Hematopoietic multipotent progenitor cell treated with erythropoietin and hydrocortisone succinate and interleukin-3 and kit ligand, for 17 days (in vitro differentiated cells): ENCODE measurements at places on chromosomes 12 and 14.

- DNase-seq = no peak
These were observed 8.4 kb upstream of the C12orf75 start for GRCh38 chr12:105322070-105322469.

GRCh38 chr12:124477107-124477915, 90.1 kb downstream of the NCOR2 start:
- DNase-seq = no peak

DNA sequence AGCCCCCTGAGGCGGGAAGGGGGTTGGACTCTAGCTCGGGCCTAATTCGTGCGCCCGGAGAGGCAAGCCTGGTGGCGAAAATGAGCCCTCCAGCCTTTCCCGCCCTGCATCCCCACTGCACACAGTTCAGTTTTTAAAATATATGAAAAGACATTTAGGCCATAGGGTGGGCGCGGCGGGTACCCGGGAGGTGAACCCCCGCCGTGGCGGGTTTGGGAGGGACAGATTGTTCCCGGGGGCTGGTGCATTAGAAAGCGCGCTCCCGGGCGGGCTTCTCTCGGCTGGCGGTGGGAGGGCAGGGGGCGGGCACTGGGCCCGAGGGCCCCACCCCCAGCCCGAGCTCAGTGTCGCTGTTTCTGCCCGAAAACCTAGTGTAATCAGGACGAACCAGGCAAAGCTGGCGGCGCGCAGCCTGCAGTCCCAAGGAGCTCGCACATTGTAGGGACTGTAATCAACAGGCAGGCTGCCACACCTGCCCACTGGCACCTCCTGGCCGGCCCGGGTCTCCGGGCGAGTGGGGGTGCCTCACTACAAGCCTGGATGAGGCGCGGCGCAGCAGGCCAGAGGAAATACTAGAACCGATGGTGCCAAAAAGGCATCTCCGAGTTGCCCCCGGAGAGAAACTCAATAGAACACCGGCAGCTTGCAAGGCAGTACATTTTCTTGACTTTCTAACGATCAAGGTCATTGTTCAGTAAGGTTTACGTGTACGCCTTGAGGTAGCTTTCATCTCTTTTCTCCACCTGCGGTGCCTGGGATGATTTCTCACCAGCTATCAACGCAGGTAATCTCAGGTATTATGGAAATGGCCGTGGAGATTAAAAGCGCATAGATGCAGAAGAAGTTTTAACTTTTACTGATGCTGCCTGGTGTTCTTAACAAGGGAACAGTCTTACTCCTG, 764 bp upstream of the SPTB start:
- DNase-seq = peak; percentile 87

DNA sequence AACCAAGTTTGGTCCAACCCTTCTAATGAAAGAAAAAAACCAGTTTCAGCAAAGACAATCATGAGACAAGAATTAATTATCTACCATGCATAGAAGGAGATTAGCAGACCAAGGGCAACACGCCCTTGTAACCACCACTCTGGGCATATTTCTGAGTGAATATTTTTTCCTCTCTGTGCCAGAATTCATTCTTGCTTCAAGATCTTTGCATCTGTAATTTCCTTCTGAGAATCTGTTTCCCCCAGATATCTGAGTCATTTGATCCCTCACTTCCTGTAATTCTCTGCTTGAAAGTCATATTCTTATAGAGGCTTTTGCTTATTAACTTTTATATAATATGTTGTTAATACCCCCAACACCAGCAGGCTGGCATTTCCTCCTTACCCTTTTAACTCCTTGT, 243.7 kb downstream of the SLC16A7 start:
- no peak for DNase-seq

- no peak for DNase-seq
These were observed 28.9 kb downstream of the NTF3 start for GRCh38 chr12:5460817-5461216.

DNA sequence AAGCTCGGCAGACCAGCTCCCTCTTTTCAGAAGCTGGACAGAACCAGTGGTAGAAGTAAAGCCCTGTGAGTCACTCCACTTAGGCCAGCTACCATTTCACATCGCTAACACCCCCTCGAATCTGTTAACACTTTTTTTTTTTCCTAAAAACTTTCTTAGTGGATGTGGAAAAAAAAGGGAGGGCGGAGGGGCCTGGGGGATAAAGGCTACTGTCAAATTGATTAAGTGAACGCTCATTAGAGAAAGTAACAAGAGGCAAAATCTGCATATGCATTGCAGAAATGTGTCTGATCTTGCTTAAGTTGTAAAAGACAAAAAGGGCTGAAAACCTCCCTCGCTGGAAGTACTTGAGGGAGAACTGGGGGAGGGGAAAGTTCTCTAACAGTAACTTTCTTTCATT, 86.6 kb upstream of the OTX2 start:
- no peak for DNase-seq

- no peak for DNase-seq
These were observed 46.3 kb downstream of the PHETA1 start for GRCh38 chr12:111322336-111323250.

DNA sequence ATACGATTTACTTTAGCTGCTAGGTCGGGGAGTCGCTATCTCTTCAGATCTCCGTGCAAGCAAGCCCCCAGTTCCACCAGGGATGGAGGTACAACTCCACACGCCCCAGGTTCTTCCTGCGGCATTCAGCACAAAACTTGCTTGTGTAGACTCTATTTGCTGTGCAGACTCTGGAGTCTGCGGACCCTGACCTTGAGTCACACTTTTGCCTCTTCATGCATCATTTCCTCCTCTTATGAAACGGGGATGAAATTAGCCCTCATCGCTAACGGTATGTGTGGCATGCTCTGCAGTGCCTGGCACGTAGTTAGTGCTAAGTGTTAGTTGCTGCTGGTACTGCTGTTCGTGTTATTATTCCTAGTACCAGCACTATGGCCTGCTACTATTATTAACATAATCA, 84.4 kb downstream of the TMEM132D start:
- no peak for DNase-seq

GRCh38 chr12:92134638-92135274, 10.9 kb downstream of the BTG1 start:
- DNase-seq = no peak
